Putamen (tissue), 1 donor: ENCODE measurements at places on chromosomes 13 and 19.

DNA sequence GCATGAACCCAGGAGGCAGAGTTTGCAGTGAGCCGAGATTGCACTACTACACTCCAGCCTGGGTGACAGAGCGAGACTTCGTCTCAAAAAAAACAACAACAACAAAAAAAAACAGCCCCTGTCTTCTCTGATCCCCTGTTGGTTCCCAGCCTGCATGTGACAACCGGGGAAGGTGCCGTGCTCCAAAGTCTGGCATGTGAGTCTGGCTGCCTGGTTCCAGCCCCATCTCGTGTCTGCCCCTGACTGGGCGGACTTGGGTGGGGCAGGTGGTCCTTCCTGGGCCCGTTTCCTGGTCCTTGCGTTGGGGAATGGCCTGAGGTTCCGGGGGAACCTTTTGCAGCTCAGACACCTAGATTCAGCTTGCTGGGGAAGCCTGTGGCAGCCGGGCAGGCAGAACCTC, 50.5 kb downstream of the DNM2 start:
- DNase-seq = no peak

DNA sequence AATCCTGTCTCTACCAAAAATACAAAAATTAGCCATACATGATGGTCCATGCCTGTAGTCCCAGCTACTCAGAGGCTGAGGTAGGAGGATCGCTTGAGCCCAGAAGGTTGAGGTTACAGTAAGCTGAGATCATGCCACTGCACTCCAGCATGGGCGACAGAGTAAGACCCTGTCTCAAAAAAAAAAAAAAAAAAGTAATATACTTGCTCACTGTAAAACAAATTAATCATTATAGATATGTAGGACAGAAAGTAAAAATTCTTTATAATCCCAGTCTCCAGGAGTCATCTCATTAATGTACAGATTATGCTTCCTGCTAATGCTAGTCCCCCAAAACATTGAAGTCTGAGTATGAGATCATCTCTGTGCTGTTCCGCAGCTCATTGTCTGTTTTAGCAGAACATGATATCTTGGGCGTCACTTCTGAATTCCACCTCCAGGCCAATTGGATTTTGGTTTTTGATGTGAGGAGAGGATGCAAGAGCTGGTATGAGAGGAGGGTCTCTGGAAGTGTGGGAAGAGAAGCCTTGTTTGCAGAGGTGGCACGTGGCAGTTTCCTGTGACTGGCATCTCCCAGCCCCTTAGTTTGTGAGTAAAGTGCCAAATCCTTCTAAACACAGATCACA, 75.4 kb upstream of the NPAS1 start:
- DNase-seq = no peak

- DNase-seq = no peak
Observed at GRCh38 chr19:13937479-13938300, 527 bp downstream of the PODNL1 start.

DNA sequence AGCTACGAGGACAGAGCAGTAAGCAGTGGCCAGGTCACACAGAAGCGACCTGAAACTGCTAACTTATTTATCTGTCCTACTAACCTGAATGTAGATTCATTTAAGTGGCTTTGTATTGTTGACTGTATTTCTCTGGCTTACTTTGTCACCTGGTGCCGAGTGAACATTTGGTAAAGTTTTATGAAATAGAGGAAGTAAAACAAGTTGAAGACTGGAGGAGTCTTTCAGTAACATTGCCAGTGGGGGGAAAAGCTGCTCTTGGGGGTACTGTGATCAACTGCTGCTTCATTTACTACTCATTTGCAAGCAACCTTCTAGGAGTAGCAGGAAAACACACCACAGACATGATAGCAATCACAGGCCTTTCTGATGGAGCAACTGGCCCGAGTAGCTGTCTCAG, 615.0 kb downstream of the FGF9 start:
- no peak for DNase-seq

DNA sequence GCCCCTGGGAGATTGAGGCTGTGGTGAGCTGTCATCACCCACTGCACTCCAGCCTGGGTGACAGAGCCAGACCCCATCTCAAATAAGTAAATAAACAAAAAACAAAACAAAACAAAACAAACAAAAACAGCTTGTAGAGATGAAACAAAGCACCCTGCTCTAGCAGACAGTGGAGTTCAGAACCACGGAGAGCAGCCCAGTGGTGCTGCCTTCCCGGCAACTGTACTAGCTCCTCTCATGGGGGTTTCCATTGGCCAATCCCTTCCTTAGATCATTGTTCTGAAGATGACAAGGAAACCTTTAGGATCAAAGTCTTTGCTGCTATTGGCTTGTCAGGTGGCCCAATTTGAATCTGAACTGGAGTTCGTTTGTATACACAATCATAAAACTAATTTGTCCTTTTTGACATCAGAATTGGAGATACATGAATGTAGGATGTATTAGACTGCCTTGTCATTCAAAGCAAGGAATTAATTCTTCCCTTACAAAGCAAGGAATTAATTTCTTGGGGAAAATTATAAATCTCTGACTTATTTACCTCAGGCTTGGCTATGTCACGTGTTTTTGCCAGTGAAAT, 19.7 kb upstream of the SYCN start:
- no peak for DNase-seq

DNA sequence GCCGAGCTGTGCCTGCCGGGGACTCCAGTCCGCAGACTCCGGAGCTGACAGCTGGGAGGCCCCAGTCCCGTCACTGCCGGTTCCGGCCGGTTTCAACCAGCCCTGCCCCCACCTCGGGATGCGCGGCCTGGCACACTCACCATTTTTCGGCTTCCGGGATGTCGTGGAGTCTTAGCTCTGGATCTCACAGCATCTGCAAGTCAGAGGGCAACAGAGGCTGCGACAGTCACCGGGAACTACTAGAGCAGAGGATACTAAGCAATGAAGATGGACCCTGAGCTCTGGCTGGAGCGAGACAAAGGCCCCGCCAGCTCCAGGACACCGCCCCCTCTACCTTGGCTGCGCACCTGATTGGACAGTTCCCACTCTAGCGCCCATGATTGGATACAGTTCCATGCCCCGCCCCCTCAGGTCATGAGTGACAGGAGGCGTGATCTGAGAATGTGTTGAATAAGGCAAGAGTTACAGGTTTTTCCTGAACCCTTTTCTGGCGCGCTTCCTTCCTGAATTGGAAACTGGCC, at the start of gene ZNF682:
TSS of gene ZNF682 (minus strand) at position 303 of the 521 bp plus-strand sequence. CDS start at position 143, 160 bp downstream.
- peak; percentile 96 for DNase-seq

DNA sequence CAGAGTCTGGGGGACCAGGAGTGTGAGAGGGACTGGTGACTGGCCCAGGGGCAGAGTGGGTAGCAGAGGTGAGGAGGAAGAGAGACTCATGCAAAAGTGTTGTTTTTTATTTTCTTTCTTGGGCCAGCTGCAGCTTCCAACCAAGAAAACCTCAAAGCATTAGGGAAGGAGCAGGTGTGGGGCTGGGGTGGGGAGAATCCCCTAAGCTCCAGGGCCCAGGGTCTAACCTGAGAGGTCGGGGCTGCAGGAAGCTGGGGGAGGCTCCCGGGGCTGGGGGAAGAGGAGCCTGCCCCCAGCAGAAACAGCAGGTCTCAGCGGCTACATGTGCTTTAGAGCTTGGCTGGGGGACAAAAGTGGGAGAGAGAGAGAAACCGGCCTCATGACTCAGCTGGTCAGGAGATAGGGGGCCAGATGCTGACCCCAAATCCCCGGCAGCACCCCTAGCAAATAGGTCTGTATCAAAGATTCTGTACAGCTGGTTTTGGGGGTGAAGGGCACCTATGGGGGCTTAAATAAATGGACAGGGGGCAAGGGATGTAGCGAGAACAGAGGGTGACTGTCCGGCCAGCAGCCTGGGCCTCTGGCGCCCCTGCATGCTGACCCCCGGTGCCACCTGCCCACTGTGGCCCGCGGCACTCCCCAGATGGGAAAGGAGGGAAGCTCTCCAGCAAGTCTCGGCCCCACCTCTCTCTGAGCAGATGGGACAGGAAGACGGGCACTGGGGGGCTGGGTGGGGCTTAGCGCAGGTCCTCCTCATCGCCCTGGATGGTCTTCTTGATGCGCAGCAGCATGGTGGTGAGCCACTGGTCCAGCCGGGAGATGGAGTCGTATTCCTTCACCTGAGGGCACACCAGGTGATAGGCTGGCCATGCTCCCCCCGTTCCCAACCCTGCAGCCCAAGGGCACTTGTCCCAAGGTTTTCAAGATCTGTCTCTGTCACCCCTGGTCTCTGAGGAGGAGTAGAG, 3.8 kb upstream of the KPTN start:
- no peak for DNase-seq
